ENCODE measurements at places on chromosomes 7 and 10.

- DNase-seq = no peak
Measured at GRCh38 chr10:31582365-31583052, 263.5 kb downstream of the ZEB1 start.

DNA sequence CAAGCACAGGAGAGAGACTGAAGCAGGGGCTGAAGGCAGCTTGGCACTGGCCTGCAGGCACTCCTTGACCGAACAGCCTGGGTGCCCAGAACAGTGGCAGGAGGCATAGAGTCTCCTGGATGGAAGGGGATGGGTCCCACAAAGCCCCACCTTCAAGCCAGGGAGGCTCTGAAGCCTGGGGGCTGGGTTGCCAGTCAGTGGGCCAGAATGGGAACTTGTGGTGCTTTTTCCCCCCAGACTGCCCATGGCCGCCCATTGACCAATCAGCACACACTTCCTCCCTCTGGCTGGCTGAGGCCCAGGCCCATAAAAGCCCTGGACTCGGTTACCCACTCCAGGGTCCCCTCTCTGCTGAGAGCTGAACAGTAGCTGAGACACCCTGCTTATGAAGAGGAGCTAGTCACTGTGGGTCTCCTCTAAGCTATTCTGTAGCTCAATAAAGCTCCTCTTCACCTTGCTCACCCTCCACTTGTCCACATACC is 109.6 kb downstream of the ELAPOR2 start:
- no peak for DNase-seq

- no peak for DNase-seq
Measured at GRCh38 chr7:42766782-42767423, 145.0 kb downstream of the C7orf25 start.

DNA sequence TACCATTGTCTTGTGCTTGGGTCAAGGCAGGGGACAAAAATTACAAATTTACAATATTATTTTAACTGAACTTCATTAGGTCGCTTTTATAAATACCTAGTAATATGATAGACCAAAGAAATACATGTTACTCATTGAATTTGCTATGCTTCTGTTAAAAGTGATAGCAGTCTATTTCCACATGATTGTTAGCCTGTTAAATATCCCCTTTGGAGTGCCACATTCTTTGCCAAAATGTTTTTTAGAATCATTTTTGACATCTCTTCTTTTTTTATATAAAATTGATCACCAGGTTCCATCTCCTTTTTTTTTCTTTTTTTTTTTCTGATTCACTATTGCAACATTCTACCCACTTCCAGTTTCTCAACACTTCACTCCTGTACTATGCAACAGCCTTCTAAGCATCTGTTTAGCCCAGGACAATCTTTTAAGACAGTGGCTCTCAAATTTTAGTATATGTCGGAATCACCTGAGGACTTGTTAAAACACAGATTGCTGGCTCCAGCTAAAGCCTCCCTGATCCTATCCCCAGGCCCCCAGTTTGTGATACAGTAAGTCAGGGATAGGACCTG is 16.4 kb upstream of the NDUFA5 start:
- DNase-seq = no peak

GRCh38 chr7:34086064-34086463 is 180.7 kb downstream of the BMPER start:
- no peak for DNase-seq

GRCh38 chr7:48074204-48074654 is 14.8 kb upstream of the UPP1 start:
- DNase-seq = no peak

DNA sequence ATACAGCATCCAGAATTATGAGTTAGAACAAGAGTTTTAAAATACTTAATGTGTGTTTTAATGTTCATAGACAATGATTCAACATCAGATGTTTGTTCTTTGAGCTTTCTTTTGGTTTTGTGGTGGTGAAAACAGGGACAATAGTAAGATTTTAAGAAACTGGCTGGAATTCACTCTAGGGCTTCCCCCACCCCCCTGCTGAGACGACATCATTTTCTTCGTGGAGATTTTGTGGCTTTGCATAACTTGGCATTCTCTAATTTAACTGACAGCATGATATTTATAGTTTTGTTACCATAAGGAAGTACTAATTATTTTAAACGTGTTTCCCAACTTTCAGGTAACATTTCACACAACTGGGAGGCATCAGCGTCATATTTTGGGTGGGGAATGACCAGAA is 184.1 kb downstream of the BICC1 start:
- no peak for DNase-seq

DNA sequence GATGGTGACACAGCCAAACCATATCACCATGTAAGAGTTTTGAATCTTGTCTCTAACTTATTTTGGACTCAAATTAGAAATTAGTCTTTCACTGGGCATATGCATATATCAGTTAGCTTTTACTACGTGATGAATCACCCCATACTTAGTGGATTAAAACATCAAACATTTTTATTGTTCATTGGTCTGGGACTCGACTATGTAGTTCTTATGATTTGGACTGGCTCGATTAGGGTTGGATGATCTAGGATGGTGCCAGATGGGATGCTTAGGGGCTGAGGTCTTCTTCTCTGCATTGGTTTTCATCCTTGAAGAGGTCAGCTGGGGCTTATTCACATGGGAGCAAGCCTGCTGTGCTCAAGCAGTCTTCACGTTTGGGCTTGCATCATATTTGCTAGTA is 264.9 kb downstream of the EXOC4 start:
- no peak for DNase-seq

DNA sequence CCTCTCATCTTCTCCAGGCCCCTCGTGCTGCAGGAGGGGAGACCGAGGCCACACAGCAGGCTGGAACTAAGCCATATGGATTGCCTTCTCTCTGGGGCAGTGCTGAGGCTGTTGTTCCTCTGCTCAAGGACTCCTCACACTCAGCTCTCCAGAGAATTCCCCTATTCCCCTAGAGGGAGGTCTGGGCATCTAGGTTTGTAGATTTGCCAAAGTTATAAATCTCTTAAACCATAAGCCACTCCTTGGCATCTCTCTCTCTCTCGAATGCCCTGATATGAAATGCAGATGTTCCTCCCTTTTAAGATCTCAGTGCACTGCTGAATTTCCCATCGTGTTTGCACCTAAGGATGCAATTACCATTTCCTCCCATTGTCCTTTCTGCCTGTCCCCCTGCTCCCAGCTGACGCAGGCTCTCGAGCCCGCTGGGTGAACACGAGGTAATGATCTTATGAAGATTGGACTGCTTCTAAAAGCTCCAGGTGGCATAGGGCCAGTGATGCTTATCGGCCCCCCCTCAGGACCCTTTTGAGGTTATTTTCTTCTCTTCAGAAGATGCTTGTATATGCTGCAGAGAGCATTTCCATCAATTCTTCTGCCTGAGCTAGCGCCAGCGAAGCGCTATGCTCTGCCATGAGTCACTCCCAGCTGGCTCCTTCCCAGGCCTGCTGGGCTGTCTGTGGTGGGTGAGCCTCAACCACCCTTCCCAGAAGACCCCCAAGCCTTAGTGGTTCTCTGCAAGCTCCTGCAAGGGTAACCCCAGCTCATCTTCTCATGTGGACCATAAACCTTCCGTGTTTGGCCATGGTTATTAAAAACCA is 41.6 kb upstream of the AQP1 start:
- DNase-seq = no peak

GRCh38 chr7:132677918-132678317 is 101.6 kb upstream of the PLXNA4 start:
- no peak for DNase-seq

DNA sequence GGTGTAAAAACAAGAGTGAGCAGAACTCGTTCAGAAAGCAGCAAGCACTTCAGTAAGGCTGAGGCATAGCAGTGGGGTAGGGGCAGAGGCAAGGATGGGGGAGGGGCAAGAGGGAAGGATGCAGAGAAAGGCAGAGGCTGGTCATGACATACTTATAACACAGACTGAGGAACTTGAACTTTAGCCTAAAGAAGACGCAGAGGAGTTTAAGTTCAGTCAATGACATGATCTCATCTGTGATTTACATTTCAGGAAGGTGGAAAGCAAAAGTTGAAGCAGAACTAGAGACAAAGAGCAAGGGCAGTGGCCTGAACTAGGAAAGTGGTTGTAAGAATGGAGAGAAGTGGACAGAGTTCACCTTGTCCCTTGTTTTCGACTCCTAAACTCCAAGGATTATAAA is 15.8 kb downstream of the MACC1 start:
- no peak for DNase-seq

DNA sequence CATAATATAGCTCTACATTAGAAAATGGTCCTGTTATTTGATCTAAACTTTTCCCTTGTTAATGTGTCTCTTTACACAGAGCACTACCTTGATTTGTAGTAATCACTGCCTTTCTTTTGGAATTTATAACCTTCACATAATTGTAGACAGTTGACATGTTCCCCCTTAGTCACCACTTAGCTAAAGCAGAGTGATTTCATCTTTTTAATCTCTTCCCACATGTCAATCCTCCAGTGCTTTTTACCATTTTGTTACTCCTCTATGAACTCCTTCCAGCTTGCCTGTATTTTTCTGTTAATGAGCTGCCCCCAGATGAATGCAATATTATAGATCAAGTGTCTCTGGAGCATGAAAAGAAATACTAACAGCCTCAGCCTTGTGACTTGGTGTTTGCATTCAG is 2.6 kb upstream of the PPP1R3A start:
- DNase-seq = no peak

DNA sequence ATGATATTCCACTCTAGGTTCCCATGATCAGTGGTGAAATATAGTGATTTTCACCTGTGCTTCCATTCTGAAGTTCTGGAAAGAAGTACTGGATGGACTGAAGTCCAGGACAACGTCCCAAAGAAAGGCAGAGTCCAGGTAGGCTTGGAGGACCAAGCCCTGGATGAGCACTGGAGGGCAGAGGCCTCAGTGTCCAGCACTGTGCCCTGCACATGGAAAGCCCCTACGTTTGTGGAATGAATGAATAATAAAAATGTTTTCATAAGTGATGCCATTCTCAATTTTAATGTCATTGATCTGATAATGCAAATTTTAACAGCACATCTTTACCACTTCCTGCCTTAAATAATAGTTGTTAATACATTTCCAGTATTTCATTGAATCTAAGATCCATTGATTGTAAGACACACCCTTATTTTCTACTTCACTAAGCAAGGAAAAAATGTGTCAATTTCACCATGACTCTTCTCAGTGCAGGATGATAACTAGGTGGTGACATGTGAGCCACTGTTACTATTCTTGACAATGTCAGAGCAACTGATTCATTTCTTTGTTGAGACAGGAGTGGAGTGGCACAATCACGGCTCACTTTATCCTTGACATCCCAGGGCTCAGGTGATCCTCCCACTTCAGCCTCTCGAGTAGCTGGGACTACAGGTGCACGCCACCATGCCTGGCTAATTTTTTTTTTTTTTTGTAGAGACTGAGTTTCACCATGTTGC is 35.2 kb downstream of the ZNF783 start:
- DNase-seq = no peak

DNA sequence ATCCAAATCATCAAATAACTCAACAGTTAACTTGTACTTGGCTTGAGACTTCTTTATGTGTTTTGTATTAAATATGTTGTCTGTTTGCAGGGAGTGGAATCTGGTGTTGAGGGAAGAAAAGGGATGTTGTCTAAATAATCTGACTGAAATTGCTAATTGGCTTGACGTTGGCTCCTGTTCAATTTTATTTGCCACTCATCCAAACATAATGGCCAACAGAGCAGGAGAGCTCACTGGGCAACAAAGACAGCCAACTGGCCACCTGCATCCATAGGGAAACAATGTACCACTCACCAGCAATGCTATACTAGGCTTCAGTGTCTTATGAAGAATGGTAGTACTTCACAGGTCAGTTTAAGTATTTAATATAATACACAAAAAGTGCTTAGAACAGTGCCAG is 80.5 kb downstream of the FAM13C start:
- DNase-seq = no peak

DNA sequence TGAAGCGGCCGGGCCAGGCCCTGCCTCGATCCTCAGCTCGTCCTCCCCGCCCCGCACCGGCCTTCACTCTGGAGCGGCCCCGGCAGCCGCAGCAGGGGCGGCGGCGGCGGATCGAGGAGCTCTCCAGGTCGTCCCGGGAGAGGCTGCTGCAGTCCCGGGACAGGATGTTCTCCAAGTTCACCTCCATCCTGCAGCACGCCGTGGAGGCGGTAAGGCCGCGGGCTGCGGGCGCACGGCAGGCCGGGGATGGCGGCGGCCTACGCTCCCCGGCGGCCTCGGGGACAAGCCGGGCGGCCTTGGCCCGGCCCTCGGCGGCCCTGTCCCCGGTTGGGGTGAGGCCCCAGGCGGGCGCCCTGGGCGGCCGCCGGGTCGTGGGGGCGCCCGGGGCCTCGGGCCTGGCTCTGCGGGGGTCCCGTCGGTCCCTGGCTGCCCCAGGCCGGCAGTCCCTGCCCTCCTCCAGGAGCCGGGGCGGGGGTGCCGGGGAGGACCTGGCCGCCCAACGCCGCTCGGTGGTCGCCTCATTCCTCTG is 399 bp downstream of the FHIP2A start:
- DNase-seq = no peak

GRCh38 chr10:127250031-127250430 is 53.6 kb upstream of the INSYN2A start:
- DNase-seq = no peak

DNA sequence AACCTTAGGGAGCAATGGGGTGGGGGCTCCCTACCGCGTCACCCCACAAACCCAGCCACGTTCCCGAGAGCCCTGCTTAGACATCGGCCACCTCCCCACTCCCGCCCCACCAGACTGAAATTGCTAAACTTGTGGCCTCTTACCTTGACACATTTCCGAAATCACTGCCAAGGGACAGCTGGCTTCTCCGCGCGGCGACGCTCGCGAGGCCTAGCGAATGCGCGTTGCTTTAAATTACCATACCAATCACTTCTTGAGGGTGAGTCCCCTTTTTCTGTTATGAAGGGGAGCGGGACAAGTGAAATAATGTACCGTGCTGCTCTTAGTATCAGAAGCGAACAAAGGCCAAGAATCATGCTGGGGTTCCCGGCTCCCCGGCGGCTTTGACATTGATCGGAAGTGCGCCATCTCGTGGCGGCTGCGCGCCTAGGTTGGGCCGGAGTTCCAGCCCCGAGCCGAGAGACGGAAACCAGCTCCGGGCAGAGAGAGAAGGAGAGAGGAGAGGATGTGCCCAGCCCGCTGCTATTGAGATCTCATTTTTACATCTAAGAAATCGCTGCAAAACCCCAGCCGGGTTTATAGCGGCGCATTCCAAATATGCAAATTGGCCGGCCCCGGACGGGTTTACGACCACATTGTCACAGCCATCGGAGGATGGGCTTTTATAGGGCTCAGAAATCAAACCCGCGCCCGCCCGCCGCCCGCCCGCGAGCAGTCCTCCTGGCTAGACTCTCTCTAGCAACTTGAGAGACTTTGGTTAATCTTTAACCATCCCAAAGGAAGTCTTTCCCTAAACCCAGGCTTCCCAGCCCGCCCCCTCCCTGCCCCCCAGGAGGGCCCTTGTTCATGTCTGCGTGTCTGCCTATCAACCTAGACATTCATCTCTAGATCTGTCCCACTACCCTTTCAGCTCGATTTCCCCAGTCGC is 5.3 kb downstream of the HOXA11 start:
- DNase-seq = no peak

DNA sequence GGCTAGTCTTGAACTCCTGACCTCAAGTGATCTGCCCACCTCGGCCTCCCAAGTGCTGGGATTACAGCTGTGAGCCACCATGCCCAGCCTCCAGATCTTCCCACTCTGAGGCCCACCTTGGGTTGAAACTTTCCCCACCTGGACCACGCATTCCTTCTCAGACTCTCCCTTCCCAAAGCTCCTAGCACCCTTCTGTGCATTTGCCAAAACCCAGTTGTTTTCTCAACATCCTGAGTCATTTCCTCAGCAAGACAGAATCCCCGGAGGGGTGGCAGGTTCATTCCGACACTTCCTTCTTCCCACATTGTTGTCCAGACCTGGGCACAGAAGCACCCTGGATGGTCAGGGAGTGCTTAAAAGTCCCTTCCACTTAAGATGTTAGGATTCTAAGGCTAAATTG is 28.9 kb downstream of the BAG3 start:
- no peak for DNase-seq

Measured in activated CD8-positive, alpha-beta memory T cell treated with anti-CD3 and anti-CD28 coated beads for 1 hour (primary cell).